NCI-H526 (cell line): ENCODE measurements at places on chromosomes 5 and 9.

DNA sequence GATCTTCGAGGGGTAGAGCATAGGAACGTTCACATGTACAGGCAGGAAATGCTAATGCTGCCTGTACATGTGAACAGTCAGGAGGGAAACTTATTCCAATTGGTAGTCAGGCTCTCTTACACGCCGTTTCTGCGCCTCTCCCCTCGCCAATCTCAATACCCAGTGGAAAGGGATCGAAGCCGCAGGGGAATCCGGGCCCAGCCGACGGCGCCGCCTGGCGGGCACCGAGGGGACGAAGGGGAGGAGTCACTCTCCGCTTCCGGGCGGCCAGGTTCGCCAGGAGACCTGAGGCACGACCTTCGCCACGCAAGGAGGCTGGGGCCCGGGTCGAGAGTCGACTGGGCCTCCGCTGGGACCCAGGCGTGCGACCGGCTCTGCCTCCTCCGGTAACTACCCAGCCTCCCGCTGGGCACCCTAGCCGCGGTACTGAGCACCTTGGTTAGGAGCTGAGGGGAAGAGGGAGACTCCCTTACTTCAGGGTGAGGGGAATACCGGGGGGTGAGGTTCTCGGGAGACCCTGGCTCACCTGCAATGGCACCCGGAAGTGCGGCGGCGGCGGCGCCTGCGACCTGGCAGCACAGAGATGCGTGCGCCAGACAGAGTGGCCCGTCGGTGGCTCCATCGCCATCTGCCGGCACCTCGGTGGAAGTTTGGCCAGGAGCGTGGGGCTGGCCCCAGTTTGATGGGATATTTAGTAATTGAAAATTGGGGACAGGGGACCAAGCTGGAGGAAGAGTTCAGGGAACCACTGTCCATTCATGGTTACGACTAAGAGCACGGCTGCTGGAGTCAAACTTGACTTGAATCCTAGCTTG, at the start of gene PIGO:
PIGO (minus strand) TSS at position 557 of the 815 bp plus-strand sequence. CDS start 1,026 bp downstream, outside the sequence.
- peak; percentile 92 for DNase-seq

- DNase-seq = no peak
Observed at GRCh38 chr9:6415266-6415665, 2.3 kb downstream of the UHRF2 start.

- no peak for DNase-seq
Observed at GRCh38 chr5:56871777-56872176, 37.6 kb upstream of the SETD9 start.

GRCh38 chr5:177457852-177458681, 11.5 kb downstream of the PRR7 start:
- DNase-seq = no peak

DNA sequence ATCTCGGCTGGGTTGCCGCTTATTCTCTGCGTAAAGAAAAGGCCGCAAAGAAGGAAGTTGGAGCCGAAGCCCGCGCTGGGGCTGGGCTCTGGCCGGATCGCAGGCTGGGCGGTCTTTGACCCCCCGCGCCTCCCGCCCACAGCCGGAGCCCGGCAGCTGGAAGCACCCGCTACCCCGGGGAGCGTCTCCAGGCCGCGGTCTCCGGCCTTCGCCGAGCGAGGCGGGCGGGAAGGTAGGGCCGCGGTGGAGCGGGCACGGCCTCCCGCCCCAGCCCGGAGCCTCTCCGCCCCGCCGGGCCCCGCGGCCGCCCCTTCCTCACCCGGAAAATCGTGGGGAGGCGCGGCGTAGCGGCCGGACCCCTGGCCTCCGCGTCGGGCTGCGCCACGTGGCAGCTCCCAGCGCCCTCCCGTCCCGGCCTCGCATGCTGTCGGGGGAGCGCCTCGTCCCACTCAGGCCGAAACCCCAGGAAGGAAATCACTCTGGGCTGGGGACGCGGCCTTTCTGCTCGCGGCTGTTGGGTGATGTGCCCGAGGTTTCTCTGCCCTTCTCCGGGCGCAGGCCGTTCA, 12.0 kb downstream of the FOXD1 start:
- DNase-seq = no peak

DNA sequence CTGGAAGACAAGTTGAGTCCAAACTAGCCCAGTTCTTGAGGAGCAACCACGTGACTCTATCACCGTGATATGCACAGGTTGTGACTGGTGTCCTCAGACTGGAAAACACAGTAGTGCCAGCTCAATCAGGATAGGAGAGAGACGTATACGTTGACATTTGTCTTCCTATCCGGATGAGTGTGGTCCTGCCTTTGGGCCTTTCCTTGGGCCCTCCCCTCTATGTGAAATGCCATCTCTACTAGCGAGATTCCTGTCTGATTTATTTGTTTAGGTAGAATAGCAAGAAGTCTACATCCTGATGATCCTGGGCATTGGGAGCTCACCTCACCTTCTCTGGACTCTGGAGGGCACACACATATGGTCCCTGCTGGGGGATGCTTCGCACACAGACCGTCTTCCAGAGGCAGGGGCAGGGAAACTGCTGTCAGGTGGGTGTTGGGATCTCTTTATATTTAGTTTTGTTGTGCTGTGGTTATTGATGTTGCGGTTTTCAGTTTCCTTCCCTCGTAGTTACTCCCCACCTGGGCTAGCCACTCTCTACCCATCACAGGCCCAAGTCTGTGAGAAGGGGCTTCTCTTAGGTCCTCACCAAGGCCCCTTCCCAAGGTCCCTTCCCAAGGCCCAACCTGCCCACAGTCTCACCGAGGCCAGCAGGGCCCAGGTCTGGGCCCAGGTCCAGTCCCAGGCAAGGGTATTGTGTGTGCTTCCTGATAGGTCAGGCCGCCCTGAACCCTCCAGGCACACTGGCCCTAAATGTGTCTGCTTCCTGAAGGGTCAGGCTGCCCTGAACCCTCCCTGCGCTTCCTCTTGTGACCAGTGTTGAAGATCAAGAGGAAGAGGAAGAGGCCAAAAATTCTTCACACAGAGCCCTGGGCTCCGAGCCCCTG, 19.0 kb upstream of the SPINK4 start:
- no peak for DNase-seq

DNA sequence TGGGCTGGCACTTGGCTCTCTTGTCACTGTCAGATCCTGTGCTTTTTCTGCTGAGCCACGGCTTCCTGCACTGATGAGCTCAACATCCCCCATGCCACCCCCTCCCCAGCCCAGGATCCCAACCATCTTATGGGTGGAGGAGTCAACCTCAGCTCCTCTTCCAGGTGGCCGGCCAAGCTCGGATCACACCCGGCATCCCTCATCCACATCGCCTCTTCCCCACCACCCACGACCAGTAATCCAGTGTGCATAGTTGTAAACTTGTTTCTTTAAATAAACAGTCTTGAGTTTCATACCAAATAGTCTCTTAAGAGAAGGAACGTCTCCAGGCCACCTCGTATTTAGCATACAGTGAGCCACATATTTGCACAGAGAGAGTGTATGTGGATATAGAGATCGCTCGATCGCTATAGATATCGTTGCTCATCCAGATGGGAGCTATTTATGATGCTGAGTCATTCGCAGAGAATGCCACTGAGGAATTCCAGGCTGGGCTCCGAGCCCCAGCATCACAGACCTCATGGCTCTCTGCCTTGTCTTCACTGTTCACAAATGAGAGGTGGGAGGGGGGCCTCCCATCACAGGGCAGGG, 61.8 kb upstream of the CPLX2 start:
- DNase-seq = no peak

GRCh38 chr5:151157426-151158286, at the start of gene ANXA6:
Gene ANXA6 (minus strand): TSS chr5:151157779. CDS start chr5:151147901, 9,878 bp downstream.
- DNase-seq = peak; percentile 71

DNA sequence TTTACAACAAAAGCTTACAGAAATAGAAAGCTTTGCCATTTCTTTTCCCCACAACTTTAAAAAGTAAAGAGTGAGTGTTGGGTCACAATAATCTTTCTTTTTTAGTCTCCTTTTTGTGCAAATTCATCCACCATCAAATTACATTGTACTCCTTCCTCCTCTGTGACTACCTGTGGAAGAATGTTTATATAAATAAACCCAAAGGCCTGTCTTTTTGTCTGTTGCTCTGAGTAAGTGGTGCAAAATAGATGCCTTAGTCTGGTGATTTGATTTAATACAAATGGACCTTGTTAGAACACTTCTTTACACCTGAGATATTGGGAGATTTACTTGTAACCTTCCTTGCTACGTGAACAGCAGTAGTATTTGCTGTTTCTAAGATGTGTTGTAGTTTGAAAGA, 53.5 kb upstream of the TAF11L2 start:
- no peak for DNase-seq

DNA sequence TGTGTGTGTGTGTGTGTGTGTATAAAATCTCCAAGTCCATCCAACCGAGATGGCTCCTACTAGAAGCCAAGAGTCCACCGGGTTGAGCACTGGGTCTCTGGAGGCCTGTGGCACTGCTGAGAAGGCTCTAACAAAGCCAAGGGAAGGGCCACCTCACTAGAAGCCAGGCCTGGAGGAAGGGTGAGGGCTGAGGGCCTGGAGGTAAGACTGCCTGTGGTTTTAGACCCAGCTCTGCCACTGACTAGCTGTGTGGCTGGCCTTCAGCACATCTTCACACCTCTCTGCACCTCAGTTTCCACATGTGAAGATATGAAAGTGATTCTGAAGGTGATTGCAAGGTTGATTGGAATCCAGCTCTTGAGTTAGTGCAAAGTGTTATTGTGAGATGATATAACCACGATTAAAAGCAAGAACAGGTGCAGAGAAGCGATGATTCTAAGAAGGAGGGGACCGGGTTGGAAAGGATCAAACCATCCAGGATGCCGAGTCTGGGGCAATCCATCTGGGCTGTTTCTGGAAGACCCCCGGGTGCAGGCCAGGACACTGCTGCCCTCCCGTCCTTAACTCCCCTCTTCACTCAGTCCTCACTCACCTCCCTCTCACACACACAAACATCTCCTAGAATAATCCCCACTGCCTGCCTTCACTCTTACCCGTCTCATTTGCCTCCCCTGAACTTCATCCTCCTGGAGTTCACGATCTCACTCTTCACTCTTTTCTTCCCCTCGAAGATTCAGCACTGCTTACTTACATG, 2.3 kb downstream of the IL4 start:
- DNase-seq = no peak

DNA sequence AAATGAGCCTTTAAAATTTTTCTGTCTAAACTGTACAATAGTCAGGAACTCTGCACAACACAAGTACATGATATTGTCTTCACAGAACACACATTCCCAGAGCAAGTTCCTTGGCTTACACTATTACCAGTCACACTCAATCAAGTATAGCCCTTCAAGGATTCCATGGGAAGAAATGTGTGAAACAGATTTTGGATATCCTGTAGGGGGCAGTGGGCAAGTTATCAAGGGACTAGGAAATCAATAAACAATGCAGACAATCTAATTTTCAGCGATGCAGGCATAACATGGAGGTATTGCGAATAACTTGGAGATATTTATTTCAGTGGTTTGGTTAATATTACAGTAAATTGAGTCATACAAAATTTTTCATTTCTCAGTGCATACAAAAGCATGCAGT, 1171.5 kb upstream of the NUDT12 start:
- no peak for DNase-seq

GRCh38 chr5:6039111-6039510, 339.2 kb downstream of the MED10 start:
- DNase-seq = no peak

GRCh38 chr5:108727236-108727650, 20.5 kb upstream of the FER start:
- DNase-seq = no peak

DNA sequence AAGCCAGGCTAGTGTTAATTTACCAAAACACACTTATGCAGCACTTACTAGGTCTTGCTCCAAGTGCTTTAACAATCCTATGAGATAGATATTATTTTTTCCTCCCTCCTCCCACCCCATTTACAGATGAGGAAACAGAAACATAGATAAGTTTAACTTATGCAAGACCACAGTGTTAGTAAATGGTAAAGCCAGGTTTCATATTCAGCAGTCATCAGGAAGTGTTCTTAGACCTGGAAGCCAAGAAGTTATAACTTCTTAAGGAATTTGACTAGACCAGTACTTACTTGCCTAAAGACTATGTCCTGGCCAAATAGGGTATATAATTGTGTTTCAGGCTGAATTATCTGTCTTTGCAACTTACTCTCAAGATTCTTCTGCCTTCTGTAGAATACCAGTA, 15.9 kb downstream of the ABHD17B start:
- no peak for DNase-seq

- DNase-seq = no peak
Observed at GRCh38 chr5:1497795-1498622, 25.8 kb downstream of the LPCAT1 start.

GRCh38 chr5:143583409-143583808, 179.9 kb upstream of the NR3C1 start:
- no peak for DNase-seq

- no peak for DNase-seq
Observed at GRCh38 chr9:14895806-14896205, 14.4 kb downstream of the FREM1 start.

DNA sequence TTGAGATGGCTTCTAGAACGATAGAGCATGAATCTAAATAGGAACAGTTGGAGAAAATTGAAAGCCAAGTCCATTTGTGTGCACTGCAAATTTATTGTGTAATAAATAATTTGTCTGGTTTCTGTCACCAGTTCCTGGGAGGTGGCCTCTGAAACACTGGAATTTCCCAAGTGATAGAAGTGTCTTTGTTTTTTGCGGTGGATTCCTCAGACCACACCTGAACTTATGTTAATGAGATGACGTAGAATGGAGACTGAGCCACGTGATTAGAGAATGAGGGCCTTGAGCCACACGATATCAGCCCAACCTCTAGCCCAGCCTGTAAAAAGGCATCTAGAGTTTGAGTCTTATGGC, 105.1 kb downstream of the MSX2 start:
- no peak for DNase-seq

DNA sequence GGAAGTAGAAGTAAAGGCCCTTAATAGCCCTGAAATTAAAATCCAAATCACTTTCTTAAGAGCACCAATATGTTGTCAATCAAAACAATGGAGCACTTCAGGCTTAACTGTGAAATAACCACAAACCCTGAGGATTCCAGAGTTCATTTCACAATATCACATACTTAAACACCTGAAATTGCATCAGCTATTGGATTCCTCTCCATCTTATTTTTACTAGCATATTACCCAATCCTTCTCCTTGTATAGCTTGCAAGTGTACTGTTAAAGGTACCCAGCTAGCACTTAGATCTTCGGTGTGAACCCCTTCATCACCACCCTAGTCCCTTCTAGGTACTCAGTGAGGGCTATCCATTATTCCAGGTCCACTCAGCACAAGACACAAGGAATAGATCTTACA, 287.3 kb downstream of the EFNA5 start:
- DNase-seq = no peak

GRCh38 chr9:93525476-93525875, 50.9 kb upstream of the PHF2 start:
- DNase-seq = no peak

GRCh38 chr9:135330685-135331590, 148.6 kb upstream of the PPP1R26 start:
- no peak for DNase-seq

- DNase-seq = no peak
Observed at GRCh38 chr5:40154194-40154593, 525.5 kb upstream of the PTGER4 start.
